ENCODE measurements at places on chromosomes 1 and 21.
A peak's percentile ranks its signal among the peaks of the same experiment; 100 is the strongest.

- no peak for DNase-seq
Measured at GRCh38 chr1:3127738-3128137, 58.7 kb downstream of the PRDM16 start.

DNA sequence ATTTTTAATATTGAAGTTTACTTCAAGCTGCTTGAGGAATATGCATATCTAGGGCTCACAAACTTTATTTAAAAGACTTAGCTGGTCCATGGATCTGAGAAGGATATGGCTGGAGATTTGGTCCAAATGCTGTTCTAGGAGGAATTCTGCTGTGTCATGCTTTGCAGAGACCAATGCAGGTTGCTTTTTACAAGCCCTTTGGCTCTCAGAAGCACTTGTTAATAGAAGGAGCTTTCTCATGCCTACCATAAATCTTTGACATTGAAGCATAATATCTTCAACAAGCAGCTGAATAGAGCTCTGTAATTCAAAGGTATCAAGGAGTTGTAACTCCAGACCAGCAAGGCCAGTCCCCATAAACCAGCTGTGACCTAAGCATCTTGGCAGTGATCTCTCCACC, 299.1 kb downstream of the HHAT start:
- no peak for DNase-seq

DNA sequence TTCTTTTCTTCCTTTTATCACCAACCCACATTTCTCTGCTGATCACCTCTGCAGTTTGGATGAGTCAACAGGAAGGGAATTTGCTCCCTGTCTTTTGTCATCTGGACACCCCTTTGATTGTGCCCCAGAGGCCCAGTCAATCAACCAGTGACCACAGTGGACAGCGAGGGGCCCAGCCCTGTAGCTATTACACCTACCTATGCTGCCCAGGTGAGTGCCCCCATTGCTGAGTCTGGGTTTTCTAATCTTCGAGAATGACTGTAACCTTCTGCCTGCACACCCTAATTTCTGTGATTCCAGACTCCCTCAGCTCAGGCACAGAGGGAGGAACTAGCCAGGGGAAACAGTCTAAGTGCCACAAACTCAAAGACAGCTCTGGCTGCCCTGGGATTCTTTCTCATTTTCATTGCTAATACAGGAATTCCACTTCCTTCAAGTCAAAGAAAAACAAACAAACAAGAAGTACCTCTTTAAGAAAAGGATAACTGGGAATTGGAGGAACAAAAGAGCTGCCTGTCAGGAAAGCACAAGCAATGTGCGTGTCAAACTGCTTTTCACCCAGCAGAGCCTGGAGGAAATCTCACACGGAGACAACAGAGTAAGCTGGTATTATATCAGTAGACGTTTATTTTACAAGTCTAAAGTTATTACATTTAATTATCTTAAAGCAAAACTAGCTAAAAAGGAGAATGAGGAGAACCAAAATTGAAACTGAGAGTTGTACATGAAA, 311.1 kb downstream of the AJAP1 start:
- no peak for DNase-seq

DNA sequence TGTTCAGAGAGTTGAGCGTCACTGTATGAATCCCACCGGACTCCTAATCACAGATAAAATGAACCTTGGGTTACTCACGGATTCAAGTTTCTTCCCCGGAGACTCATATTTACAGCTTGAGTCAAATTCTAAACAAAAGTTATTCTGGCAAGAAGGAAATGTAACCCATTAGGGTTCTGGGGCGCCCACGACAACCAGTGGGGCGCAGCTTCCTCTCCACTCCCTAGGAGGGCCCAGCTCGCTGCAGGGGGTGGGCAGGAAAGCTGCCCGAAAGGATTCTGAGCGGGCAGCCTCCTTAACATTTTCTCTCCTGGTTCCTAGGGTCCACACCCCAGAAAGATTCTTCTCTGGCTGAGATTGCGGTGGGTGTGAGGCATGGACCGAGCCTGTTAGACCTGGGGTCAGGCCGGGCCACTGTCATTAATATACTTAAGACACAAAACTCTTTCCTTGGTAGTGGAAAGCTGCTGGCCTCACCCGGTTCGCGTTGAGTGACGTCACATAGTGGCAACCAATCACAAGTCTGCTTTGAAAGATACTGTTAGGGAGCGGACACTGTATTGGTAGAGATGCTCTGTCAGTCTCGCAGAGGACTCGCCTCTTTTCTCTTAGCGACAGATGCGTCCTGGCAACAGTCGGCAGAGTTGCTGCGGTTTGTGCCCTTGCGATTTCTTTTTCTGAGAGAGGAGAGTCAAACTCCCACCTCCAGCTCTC, 13.6 kb upstream of the MCOLN3 start:
- peak; percentile 38 for DNase-seq

DNA sequence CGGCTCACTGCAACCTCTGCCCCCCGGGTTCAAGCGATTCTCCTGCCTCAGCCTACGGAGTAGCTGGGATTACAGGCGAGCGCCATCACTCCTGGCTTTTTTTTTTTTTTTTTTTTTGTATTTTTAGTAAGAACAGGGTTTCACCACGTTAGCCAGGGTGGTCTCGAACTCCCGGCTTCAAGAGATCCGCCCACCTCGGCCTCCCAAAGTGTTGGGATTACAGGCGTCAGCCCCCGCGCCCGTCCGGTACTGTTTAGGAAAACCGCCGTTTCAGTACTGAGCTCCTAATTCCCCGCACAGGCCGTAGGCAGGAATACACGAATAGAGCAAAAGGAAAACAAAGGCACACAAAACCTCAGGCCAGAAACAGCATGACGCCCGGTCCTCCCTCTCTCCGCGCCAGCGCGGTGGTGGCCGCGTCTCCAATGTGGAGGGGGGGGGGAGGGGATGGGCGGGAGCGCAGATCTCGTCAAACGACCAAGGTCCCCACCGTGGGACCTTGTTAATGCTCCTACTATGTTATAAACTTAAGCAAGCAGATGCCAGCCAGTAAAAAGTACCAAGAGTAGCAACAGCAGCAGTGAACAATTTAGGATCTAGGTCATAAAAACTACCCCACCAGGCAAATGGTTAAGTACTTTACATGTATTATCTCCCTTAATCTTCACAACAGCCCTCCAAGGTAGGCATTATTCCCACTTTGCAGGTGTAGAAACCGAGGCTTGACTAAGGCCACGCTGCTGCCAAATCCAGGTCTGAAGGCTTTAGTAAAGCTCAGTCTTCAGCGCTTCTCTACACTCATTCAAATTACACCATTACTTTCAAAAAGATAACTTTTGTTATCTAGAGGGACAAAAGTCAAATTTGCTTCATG, 648 bp upstream of the ADAR start:
- peak; percentile 14 for DNase-seq

DNA sequence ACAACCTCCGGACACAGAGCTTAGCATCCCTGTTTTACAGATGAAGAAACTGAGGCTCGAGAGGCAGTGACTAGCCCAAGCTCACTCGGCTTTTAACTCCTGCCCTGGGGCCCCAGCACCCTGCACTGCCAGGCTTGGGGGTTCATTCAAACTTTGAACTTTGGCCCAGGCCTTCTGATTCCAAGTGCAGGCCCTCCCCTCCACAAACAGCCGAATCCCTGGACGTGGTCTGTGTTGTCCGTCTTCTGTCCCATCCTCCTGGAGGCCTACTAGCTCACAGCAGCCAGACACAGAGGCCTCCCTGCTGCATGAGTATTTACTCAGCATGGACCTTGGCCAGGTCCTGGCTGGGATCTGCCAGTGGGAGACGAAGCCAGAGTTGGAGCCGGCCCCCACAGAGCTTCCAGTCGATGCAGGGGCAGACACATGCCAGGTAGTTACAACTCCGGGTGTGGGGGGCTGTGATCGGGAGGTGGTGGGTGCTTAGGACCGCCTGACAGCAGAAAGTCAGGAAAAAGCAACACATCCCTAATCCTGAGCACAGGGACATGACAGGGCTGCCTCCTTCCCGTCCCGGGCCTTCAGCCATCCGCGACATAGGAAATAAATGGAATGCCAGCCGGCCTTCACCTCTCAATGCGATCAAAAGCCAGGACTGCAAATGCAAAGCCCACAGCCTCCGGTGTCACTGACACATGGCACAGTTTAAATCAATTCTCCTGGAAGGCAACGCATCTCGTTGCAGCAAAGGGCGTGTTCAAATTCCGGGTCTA, 7.4 kb downstream of the IFFO2 start:
- no peak for DNase-seq

GRCh38 chr21:27202301-27202700, 235.4 kb upstream of the ADAMTS5 start:
- DNase-seq = no peak

- no peak for DNase-seq
Measured at GRCh38 chr1:97338347-97338746, 582.5 kb downstream of the DPYD start.

DNA sequence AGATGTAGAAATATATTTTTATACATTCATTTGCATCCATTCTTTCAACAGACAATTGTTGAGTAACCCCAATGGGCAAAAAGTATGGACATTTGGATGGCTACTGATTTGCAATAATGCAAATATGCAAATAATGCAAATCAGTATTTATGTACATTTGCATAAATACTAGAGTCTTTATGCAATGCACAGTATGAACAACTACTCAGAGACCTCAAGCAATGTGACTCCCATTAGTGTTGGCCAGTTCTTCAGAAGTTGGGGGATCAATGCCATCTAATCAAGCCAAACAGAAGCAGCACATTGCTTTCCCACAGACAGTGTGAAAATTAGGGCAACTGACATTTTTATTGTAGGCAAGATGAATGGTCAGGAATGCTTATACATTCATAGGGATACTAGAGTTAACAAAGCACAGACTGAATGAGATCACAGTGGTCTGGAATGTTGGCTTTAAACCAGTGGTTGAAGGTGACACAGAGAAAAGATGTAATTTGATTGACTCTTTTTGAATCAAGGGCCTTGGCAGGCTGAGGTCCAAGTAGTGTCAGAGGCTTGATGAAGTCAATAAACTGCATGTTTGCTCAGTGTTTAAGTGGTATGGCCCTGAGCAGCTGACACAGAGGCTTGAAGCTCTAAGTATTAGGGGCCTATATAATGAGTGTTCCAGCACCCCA, 256.6 kb downstream of the CTH start:
- no peak for DNase-seq

- DNase-seq = no peak
Measured at GRCh38 chr1:160400223-160400645, at the start of gene VANGL2. Gene VANGL2, plus strand, starts transcription at chr1:160400564. Its CDS starts 15,274 bp downstream, at chr1:160415838.

- no peak for DNase-seq
Measured at GRCh38 chr1:59856725-59857338, 42.1 kb downstream of the HOOK1 start.

DNA sequence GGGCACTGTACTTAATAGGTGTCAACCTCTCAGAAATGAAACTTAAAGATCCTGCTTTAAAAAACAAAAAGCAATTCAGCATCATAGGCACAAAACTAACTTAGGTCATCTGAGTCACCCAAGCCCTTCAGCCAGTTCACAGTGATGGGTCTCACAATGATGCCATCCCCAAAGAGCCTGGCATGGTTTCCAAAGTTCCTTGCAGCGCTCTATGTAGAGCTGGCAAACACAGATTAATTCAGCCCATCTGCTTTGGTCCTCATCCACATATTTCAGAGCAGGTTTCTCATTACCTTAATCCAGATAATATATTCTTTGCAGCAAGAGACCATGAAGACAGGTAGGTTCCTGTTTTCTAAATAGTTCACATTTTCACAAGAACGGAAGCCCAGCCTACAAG, 14.6 kb upstream of the PLA2G2C start:
- no peak for DNase-seq

GRCh38 chr1:71030026-71030425, 17.6 kb downstream of the PTGER3 start:
- DNase-seq = no peak

DNA sequence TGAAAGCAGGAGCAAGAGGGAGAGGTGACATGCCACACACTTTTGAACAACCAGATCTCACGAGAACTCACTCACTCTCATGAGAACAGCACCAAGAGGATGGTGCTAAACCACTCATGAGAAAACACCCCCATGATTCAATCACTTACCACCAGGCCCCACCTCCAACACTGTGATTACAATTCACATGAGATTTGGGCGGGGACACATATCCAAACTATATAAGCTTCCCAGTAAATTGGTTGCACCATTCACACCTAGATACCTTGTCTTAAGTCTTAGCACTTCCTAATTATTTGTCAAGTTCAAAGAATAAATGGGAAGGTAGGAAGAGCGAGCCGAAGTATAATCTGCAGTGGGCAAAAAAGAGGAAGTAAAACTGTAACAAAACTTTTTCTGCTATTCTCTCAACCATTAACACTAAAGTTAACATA, 34.3 kb downstream of the AMY1C start:
- no peak for DNase-seq

DNA sequence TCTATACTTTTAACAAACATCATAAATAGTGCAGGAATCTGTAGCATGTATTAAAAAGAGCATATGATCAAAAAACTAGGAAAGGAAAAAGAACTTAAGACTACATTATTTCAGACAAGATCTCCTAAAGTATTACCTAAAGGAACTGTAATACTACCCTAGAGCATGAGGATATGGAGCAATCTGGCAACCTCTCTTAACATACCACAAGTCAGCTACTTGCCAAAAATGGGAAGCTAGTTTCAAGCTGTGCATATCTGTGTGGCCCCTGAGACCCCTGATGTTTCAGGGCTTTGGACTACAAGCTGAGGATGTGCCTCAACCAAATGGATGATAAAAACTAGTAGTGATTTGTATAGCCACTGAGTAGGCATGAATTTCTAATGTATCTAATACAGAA, 525.6 kb downstream of the PTBP2 start:
- DNase-seq = no peak

DNA sequence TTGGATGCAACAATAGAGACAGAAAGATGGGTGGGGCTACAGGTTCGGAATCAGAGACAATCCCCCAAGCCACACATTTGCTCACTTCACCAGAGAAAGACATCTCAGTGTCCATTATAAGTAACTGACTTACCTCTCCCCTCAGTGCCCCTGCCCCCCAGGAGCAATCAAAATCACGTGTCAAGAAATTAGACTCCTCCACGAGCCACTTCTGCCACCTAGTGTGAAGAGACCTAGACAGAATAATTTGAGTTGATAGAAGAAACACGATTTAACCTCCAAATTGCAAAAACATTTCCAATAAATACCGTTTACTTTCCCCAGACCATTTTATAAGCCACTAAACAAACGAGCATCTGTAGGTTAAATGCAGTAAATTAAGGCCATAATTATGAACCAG, 123.2 kb downstream of the SLC30A10 start:
- no peak for DNase-seq

DNA sequence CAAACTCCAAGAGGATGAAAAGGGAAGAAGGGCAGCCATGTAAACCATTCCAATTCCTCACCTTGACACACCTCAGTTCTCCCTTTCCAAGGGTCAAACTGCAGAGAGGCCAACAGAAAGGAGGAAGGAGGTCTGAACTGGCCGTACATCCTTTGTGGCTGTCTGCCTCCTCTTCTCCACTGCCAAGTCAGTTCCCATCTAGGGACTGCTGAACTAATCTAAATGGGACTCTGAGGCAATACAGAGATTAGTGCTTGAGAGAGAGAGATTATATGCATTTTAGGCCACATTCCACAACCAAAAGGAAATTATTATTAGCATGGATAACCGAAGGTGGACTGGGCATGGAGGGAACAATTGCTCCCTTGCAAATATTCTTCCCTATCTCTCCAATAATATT, 2.7 kb downstream of the ARHGEF11 start:
- DNase-seq = no peak
